Dorsolateral prefrontal cortex (tissue), 122 donors: ENCODE measurements at places on chromosomes 6 and 20. TPM values are rescaled to one million over a fixed set of nuclear protein-coding genes. Genes with fewer than 3 reads are reported as not detected.

GRCh38 chr6:77334093-77334492, 129.2 kb downstream of the HTR1B start:
- no peak for DNase-seq

- no peak for DNase-seq
Measured at GRCh38 chr6:129865013-129865412, 3.9 kb upstream of the TMEM244 start.

DNA sequence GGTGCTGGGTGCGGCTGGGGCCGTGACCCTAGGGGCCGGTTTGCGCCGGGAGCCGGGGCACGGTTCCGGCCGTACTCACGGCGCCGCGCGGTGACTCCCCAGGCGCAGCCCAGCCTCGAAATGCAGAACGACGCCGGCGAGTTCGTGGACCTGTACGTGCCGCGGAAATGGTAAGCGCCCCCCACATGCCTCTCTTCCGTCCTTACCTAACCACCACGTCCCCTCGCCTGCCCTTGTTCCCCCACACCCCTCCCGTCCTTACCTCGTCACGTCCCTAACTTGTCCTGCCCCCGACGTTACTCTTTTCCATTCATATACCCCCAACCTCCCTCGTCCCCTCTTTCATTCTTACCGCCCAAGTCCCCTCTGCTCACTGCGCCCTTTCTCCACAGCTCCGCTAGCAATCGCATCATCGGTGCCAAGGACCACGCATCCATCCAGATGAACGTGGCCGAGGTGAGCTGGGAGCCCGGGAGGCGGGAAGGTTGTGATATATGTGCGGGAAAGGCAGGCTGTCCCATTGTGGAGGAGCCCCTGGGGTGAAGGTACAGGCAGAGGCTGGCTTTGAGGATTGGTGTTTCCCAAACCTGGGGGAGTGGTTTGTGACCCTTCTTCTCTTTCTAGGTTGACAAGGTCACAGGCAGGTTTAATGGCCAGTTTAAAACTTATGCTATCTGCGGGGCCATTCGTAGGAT, 463 bp downstream of the RPS21 start:
- no peak for DNase-seq

DNA sequence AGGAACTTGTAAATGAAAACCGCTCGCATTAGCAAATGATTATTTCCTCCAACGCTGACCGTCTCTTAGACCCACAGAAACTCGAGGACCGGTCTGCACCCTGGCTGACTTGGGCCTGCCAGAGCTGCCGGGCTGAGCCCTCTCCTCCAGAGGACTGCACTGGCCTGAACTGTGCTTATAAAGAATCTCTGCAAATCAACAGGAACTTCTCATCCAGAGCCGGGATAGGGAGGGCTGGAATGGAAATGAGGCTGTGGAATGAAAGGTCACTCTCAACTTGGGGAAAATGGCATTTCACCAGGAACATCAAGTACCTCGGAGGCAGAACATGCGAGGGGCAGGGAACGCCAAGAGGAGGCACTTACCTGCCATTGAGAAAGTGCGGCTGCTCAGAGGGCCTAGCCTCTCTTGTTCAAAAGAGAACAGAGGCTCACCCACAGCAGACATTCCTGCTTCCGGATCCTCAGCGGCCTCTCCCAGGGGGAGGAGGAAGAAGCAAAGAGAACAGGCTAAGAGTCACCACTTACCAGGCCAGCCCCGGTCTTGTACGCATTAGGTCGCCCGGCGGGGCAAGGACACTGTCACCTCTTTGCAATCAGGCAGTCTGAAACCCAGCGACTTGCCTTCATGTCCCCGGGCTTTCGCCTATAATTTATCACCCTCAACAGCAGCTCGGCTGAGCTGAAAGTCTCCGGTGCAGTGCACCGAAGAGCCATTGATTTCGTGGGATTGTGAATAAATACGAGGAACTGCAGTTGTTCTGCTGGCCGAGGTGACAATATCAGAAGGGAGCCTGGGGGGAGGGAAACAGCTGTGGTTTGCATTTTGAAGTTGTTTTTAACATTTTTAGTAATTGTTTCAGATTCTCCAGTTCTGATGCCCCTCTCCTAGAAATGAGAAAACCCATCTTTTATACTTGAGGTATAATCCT, 37.6 kb downstream of the ZMYND8 start:
- peak; percentile 62 for DNase-seq

DNA sequence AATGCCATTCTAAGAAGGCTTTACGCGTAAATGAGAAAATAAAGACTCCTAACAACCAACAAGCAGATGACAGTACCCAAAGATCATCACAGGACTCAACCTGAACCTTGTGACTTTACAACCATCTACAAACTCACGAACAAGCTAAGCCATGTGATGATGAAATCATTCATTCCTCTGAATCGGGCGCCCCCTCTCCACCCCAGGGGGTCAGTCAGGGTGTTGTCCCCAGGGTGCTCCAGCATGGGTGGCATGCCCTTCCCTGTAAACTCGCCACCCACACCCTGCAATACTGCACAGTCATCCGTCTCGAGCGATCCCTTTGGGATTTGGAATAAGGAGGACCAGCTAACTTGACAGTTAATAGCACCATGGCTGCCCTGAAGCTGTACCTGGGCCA, 12.6 kb downstream of the SERPINB6 start:
- no peak for DNase-seq

- no peak for DNase-seq
Measured at GRCh38 chr6:14553515-14553914, 435.9 kb downstream of the CD83 start.

DNA sequence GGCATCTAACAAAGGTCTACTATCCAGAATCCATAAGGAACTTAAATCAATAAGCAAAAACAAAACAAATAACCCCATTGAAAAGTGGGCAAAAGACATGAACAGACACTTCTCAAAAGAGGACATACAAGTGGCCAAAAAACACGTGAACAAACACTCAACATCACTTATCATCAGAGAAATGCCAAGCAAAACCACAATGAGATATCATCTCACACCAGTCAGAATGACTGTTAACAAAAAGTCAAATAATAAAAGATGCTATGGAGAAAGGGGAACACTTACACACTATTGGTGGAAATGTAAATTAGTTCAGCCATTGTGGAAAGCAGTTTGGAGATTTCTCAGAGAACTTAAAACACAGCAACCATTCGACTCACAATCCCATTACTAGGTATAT, 19.4 kb upstream of the VNN1 start:
- DNase-seq = no peak

DNA sequence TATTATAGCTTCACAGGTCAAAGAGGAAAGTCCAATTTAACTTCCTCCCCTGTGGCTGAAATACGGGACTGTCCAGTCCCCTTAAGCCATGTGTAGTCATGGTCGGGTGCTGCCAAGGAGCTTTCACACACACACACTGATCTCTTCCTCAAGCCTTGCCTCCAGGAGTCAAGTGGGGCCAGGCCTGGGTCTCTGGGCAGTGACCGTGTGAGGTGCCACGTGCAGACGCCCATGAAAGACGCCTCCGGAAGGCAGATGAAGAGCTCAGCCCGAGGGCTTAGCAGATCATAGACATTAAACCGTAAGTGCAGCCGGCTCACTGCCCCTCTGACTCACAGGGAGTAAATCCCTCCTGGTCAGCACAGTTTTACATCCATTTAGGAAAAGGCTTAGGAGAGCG, 4.2 kb downstream of the GABRR2 start:
- no peak for DNase-seq

DNA sequence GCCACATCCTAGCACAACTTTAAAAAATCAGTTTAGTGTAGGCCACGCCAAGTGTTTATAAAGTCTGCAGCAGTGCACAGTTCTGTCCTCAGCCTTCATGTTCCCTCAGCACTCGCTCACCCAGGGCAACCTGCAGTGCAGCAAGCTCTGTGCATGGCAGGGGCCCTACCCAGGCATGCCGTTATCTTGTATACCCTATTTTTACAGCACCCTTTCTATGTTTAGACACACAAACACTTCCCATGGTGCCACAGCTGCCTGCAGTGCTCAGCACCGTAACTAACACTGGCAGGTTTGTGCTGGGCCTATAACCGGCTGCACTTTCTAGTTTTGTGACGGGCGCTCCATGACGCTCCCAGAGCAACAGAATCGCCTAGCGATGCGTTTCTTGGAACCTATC, 43.8 kb downstream of the ZBTB46 start:
- no peak for DNase-seq

DNA sequence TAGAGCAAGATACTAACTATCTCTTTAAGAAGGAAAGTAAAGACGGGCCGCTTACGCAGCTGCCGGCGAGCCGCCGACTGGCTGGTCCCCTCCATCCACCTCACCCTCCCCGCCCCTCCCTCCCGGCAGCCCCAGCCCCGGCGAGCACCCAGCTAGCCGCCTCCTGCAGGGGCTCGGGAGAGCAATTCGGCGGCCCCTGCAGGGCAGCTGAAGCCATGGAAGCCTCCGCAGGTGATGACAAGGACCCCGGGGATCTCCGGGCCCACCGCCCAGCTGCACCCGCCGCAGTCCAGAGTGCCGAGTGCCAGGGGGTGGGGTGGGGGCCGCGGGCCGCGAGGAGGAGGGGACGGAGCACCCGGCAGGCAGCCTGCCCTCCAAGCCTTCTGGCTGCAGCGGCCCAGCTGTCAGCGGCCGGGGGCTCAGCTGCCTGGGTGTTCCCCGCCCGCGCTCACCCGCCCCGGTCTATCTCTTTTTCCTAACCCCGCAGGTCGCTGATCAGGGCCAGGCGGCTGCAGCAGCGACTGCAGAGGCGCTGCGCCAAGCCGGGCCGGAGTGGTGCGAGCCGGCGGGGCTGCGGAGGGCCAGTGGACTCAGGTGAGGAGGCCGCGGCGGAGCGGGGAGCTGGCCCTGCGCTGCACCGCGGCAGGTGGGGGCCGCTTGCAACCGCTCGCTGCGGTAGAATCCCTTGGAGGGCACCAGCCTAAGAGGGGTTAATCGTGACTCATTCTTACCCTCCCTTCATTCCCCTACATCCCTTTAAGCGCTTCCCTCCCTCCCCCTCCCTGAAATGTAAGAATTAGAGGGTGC, at the start of gene SNPH:
TSS of gene SNPH (plus strand) at position 128 of the 807 bp plus-strand sequence. CDS start 29,946 bp downstream, outside the sequence.
- no peak for DNase-seq

- no peak for DNase-seq
Measured at GRCh38 chr6:82712826-82713225, 349.2 kb downstream of the TPBG start.

GRCh38 chr6:28117386-28118050, 6.9 kb upstream of the ZSCAN16 start:
- no peak for DNase-seq

DNA sequence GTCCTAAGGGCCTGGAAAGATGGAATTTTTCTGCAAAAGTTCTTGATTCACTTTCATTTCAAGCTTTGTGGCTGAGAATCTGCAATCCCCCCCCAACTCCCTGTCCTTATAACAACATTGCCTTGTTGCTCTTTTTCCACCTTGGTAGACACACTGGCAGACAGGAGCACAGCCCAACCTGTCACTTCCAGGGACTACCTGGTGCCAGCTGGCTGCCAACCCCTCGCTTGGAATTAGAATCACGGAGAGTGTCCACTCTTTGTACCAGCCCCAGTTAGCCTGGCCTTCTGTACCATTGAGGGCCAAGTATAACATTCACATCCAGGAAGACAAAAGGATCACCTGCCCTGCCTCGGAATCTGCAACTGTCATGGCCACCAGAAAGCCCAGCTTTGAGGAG, 74.7 kb downstream of the POPDC3 start:
- DNase-seq = no peak

GRCh38 chr20:34069341-34070078, 42.5 kb downstream of the EIF2S2 start:
- peak; percentile 79 for DNase-seq

The CLPSL2 gene
- not detected for total RNA-seq

The MCHR2 gene
- total RNA-seq = 13.5 TPM

The PARD6B gene
- 5.0 TPM for total RNA-seq

The MATN4 gene
- 0.23 TPM for total RNA-seq

The ADRM1 gene
- 57.7 TPM for total RNA-seq

The WFDC12 gene
- total RNA-seq = not detected

The REM1 gene
- 0.35 TPM for total RNA-seq

The SASH1 gene
- total RNA-seq = 132 TPM

The RAB32 gene
- 6.0 TPM for total RNA-seq

The OVOL2 gene
- total RNA-seq = 3.9 TPM

The TTK gene
- 0.17 TPM for total RNA-seq

The AGPAT4 gene
- total RNA-seq = 50.4 TPM
